Right atrium auricular region (tissue), 2 donors: ENCODE measurements at places on chromosomes 3 and 15.

DNA sequence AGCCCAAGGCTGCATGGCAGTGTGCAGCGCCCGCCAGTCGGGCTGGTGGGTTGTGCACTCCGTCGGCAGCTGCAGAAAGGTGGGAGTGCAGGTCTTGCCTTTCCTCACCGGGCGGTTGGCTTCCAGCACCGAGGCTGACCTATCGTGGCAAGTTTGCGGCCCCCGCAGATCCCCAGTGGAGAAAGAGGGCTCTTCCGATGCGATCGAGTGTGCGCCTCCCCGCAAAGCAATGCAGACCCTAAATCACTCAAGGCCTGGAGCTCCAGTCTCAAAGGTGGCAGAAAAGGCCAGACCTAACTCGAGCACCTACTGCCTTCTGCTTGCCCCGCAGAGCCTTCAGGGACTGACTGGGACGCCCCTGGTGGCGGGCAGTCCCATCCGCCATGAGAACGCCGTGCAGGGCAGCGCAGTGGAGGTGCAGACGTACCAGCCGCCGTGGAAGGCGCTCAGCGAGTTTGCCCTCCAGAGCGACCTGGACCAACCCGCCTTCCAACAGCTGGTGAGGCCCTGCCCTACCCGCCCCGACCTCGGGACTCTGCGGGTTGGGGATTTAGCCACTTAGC lies 4.3 kb downstream of the ISL2 start:
- no peak for DNase-seq

DNA sequence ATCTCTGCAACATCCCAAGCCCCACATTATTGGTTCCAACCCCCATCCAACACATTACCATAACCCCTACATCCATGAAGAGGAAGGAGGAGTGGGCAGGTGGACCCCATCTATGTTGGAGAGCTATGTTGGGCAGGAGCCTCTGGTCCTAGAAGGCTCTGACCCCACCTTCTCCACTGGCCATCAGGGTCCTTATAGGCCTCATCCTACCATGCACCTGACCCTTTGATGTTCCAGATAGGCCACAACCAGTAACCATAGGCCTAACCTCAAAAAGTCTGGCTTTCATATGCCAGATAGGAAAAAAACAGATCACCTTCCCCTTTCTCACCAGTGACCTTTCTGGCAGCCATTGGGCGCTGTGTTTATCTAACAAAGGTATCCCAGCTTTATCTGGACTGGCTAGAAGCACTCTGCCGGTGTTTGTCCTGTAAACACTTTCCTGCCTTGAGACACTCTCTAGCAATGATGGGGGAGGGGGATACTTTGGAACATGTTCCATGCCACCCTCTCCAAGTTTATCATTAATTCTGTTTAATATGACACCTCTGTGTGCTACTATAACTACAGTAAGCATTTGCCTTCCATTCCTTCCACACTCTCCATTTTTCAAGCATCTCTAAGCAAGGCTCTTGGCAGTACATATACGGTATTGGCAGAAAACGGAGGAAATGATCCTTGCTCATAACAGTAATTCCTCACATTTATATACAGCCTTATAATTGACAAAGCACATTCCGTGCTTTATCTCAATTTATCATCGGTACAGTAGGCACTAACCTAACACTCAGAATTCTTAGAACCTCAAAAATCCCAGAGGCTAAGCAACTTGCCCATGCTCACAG lies 377.1 kb downstream of the VPS13C start:
- no peak for DNase-seq

DNA sequence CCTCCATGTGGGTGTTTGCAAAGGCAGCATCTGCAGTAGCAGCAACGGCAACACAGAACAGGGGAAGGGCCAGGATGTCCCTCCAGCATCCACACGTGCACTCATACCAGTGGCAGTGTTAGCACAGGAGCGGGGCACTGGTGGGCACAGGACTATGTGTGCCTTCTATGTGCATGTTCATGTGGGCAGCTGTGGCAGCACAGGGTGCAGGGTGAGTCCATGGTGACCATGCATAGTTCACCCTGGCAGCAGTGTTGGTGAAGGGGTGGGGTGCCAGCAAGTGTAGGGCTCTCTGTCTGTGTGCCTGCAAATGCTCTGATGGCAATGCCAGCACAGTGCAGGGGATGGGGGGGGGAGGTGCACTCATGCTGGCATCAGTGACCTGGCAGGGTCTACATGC lies 222.1 kb upstream of the SOX14 start:
- DNase-seq = no peak

DNA sequence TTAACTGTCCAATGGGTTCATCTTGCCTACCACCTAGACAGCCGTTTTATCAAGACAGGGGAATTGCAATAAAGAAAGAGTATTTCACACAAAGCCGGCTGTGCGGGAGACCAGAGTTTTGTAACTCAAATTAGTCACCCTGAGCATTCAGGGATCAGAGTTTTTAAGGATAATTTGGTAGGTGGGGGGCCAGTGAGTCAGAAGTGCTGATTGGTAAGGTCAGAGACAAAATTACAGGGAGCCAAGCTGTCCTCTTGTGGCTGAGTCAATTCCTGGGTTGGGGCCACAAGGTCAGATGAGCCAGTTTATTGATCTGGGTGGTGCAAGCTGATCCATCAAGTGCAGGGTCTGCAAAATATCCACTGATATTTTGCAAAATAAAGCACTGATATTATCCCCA lies 29.9 kb upstream of the GPD1L start:
- DNase-seq = no peak

- no peak for DNase-seq
Measured at GRCh38 chr15:53880357-53880756, 97.9 kb upstream of the UNC13C start.

GRCh38 chr3:159126261-159127020 lies 324.6 kb downstream of the MFSD1 start:
- no peak for DNase-seq

- no peak for DNase-seq
Measured at GRCh38 chr3:131989318-131989717, 45.5 kb downstream of the CPNE4 start.

- no peak for DNase-seq
Measured at GRCh38 chr3:56917361-56918110, 115.8 kb upstream of the ARHGEF3 start.

DNA sequence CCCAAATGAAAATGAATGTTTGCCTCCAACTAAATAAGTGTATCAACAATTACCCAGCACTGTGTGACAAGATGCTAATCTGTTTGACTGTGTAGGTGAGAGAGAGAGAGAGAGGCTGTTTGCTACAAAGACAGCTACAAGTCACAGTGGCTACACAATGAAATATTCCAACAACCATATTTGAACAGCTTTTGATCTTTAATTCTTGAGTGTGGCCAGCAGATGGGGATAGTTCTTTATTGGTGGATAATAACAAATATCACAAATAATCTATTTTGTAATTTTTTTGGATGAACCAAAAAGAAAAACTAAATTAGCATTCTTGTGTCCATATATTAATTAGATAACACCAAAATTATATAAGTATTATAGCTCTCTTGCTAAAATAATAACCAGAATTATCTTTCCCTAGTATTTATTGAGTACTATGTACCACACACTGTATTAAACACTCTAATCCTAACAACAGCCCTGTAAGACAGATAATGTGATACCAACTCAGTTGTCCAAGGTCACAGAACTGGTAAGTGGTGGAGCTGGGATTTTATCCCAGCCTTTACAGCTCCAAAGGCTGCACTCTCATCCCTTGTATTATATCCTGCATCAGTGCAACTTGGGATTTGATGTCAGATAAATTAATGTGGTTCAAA lies 61.9 kb upstream of the C3orf80 start:
- DNase-seq = no peak

- no peak for DNase-seq
Measured at GRCh38 chr3:23644099-23644498, 161.7 kb upstream of the UBE2E1 start.

- no peak for DNase-seq
Measured at GRCh38 chr15:56208185-56208584, 35.5 kb downstream of the RFX7 start.

DNA sequence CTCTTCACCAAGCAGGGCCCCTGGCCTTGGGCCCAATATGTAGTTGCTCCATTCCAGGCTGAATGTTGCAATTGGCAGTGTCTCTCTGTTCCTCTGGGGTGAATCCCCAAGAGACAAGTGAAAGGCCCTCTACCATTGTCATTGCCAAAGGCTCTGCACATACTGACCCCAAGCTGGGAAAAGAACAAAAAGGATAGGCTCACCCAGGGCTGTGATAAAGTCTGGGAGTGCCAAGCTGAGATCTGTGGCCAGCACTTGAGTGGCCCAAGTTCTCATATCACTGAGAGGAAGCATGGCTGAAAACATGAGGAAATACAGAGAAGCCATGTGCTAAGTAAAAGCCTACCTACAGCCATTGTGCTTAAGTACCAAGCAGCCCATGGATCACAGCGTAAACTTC lies 612.2 kb upstream of the EPHA6 start:
- no peak for DNase-seq

- DNase-seq = no peak
Measured at GRCh38 chr15:81888748-81889484, 156.9 kb downstream of the MEX3B start.

DNA sequence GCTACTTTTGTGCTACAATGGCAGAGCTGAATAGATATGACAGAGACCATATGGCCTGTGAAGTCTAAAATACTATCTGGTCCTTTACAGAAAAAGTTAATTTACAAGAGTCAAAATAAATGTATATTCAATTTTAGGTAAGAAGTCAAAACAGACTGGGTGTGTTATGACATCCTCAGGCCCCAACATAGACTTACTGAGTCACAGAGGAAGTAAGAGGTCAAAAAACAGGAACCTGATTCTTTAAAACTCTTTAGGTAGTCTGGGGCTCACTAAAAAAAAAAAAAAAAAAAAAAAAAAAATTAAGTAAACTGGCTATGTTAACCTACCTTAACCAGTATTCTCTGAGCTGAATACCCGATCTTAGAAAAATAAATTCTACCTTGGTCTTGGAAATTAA lies 13.1 kb downstream of the DNAAF4 start:
- DNase-seq = no peak

DNA sequence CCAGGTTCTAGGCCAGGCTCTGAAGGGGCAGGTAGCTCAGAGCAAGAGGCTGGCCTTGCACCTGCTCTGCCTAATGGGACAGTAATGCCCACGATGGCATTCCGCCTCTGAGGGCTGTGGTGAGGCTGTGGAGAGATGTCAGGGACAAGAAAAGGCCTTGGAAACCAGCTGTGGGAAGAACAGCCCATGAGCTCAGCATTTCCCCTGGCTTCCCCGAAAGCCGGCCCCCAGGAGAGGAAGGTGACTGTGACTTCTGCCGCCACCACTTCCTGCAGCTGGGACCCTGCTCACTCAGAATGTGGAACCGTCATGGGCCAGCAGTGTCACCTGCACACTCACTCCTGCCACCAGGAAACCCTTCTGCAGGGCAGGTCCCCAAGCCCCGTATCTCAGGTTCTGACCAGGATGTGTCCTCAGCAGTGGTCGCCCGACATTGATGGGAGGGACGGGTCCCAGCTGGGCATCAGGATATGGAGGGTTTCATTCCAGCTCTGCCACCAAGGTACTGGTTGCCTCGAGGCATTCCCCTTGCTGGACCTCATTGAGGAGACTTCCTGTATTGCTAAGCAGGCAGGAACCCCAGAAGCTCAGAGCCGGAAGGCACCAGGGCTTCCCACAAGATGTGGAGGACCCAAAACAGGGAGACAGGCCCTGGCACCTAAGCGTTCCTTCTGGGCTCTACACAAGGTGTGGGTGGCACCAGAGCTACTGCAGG lies 30.7 kb downstream of the SEMA7A start:
- no peak for DNase-seq

DNA sequence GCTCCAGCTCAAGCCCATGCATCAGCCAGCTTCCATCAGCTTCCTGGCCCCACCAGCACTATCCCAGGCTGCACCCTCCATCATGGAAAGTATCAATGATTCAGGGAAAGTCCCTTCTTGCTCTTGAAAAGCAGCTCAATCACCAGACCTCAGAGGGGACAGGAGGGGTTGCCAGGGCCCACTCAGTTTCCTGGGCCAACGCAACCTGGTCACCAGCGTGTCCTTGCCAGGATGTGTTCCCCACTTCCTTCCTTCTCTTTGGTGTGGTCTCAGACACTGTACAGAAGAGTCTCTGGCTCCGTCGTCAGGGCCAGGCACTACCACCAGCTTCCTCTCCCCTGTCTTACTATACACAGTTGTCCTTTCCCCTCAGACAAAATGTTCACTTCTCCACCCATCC lies 3.0 kb downstream of the HDC start:
- DNase-seq = no peak

DNA sequence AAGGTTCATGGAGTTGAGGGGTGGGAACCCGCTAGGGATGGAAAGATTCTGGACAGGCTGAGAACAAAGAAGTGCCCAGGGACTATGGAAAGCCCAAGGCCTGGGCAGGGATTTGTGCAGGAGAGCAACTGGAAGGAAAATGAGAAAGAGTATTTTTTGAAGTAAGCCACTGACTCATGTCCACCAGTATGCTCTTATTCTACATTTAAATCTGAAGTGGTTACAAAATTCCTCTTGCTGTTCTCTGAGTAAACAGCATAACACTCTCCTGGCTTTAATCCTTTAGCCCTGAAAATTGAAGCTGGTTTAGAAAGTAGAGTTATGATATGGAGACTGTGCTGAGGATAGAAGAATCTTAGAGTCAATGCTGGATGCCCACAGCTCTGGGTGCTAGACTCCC lies 165.2 kb downstream of the ISL2 start:
- no peak for DNase-seq

- peak; percentile 54 for DNase-seq
Measured at GRCh38 chr3:197600796-197601565, 45.2 kb upstream of the BDH1 start.

- no peak for DNase-seq
Measured at GRCh38 chr3:116667791-116668190, 41.8 kb upstream of the TUSC7 start.

DNA sequence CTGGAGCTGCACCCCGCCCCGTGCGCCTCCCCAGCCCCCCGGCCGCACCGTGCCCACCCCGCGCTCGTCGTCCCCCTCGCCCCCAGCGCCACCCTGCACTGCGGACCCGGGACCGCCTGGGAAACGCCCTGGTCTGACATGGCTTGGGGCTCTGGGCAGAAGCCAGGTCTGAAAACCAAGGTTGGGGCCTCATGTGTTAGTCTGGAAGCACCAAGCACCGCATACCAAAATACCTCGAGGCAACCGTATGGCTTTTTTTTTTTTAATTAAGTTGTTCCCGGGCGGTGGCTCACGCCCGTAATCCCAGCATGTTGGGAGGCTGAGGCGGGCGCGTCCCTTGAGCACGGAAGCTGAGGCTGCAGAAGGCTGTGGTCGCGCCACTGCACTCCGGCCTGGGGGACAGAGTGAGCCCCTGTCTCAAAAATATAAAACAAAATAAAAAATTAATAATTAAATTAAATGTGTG lies 91.5 kb upstream of the CHD2 start:
- no peak for DNase-seq

GRCh38 chr15:76366714-76367113 lies 30.1 kb downstream of the ISL2 start:
- DNase-seq = no peak

DNA sequence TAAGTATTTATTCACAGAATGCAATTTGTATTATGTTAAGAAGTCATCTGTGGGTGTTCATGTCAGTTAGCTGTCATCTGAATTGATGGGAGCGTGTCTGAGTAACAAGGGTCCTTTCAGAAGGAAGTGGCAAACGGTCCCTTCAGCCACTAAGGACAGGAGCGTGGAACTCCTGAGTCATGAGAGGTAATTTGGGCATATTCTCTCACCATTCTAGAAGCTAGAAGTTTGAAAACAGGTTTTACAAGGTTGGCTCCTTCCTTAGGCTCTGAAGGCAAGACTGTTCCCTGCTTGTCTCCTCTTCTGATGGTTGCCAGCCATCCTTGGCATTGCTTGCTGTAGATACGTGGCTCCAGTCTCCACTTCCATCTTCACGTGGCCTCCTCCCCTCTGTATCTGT lies 19.7 kb downstream of the ABHD2 start:
- no peak for DNase-seq

GRCh38 chr3:99639579-99639978 lies 1.2 kb downstream of the COL8A1 start:
- DNase-seq = no peak
